ENCODE measurements at places on chromosomes 11 and 22.

- no peak overlapping the region for H3K27ac ChIP-seq
- H3K36me3 ChIP-seq, result no peaks in the 10 kb centered on the region
- H3K27me3 ChIP-seq, result no peaks in the 10 kb centered on the region
- no peaks in the 10 kb centered on the region for H3K4me1 ChIP-seq
These were observed 16.6 kb downstream of the OR10D3 start for GRCh38 chr11:124199702-124200101.

DNA sequence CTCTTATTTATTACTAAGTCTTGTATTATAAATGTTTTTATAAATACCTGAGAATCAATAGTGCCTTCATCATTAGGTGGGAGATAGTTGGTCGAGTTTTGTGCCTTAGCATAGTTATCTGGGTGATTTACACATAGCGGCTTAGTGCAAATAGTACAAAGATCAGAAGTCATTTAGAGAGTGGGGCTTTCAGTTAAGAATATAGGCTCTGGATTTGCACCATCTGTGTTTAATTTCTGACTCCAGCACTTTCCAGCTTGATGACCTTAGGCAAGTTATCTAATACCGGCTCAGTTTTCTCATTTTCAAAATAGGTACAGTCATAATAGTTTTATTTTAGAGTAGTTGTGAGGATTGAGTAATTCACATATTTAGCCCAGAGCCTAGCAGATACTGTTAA is 26.4 kb downstream of the PDE3B start:
- H3K36me3 ChIP-seq, result no peaks in the 10 kb centered on the region
- H3K4me1 ChIP-seq, result no peaks in the 10 kb centered on the region
- H3K27ac ChIP-seq, result no peak overlapping the region
- H3K27me3 ChIP-seq, result no peaks in the 10 kb centered on the region
- DNase-seq, result no peak

DNA sequence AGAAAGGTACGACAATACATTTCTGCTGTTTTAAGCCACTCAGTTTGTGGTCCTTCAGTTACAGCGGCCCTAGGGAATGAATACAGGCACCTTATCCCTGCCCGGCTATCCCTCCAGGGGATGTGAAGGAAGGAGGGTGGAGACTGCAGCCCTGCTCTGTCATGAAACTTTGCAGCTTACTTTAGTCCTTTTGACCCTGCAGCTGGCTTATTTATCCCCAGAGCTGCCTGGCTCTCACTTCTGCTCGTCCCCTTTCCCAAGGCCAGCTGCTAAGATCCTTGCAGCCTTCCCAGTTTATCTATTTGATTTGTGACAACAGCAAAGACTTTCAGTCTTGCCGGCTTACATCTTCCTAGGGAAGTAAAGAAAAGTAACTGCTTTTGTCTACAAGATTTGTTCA is 55.2 kb downstream of the SC5D start:
- H3K27me3 ChIP-seq, result no peaks in the 10 kb centered on the region
- no peaks in the 10 kb centered on the region for H3K36me3 ChIP-seq
- no peak overlapping the region for H3K4me3 ChIP-seq
- no peak for DNase-seq
- peaks cover 11% of the 10 kb centered on the region for H3K4me1 ChIP-seq

GRCh38 chr11:73400293-73400692 is 24.1 kb downstream of the RELT start:
- H3K36me3 ChIP-seq, result no peaks in the 10 kb centered on the region
- H3K4me3 ChIP-seq, result no peak overlapping the region
- H3K27me3 ChIP-seq, result no peaks in the 10 kb centered on the region
- no peak for DNase-seq
- no peak overlapping the region for H3K27ac ChIP-seq
- H3K4me1 ChIP-seq, result no peaks in the 10 kb centered on the region

GRCh38 chr22:35070451-35071093 is 4.6 kb downstream of the ISX start:
- no peaks in the 10 kb centered on the region for H3K27me3 ChIP-seq
- no peaks in the 10 kb centered on the region for H3K36me3 ChIP-seq
- no peaks in the 10 kb centered on the region for H3K4me1 ChIP-seq
- no peak overlapping the region for H3K27ac ChIP-seq
- no peak overlapping the region for H3K4me3 ChIP-seq

DNA sequence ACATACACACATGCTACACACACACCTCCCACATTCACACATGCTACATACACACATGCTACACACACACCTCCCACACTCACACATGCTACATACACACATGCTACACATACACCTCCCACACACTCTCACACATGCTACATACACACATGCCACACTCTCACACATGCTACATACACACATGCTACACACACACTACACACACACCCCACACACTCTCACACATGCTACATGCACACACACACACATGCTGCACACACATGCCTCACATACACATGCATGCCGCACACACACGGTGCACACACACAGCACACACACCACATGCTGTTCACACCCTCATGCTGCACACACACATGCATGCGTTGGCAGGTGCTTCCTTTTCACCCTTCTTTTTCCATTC is 495.4 kb downstream of the NTM start:
- H3K4me3 ChIP-seq, result no peak overlapping the region
- no peaks in the 10 kb centered on the region for H3K27me3 ChIP-seq
- DNase-seq, result no peak
- H3K36me3 ChIP-seq, result no peaks in the 10 kb centered on the region
- H3K4me1 ChIP-seq, result no peaks in the 10 kb centered on the region
- no peak overlapping the region for H3K27ac ChIP-seq

DNA sequence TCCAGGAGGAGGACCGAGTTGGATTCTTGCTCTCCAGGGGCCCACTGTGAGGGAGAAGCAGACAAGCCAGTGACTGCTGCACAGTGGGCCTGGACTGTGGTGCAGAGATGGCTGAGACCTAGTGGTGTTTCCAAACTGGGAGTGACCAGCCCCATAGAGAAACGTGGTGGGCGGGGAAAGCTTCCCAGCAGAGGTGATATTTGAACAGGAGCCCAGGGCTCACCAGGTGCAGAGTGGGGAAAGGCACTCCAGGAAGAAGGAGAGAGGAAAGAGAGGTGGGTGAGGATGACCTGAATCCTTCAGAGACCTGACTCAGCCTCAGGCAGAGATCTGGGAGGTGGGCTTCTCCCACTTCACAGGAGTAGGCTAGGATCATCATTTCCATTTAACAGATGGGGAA is 52.1 kb upstream of the RASD2 start:
- no peaks in the 10 kb centered on the region for H3K4me1 ChIP-seq
- no peak overlapping the region for H3K27ac ChIP-seq
- DNase-seq, result no peak

DNA sequence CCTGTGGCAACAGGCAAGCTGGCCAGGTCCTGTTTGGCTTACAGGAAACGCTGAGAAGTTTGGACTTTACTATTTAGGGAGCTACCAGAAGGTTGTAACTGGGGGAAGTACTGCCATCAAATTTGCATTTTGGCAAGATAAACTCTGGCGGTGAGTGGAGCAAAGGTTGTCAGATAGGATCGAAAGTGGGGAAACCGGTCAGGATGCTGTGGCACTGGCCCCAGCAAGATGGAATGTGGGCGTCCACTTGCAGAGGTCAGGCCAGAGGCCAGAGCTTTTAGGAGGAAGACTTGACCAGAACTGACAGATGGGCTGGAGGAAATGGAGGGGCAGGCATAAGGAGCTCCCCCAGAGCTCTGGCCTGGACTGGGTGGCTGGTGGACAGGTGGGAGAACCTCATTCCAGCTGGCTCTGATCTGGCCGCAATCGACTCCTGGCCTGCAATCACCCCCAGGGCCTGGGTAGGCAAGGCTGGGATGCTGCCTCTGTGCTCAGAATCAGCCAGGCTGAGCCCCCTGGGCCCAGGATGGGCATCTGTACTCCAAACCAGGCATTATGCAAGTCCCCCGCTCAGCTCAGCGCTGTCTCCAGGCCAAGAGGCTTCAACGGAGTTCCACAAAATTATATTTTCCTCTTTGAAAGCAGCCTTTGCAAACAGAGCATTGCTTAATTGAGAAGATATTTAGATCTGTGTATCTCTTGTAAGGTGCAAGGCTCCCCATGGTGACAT is 178.3 kb upstream of the NECTIN1 start:
- DNase-seq, result no peak
- no peaks in the 10 kb centered on the region for H3K27me3 ChIP-seq
- no peaks in the 10 kb centered on the region for H3K4me1 ChIP-seq
- no peaks in the 10 kb centered on the region for H3K36me3 ChIP-seq

DNA sequence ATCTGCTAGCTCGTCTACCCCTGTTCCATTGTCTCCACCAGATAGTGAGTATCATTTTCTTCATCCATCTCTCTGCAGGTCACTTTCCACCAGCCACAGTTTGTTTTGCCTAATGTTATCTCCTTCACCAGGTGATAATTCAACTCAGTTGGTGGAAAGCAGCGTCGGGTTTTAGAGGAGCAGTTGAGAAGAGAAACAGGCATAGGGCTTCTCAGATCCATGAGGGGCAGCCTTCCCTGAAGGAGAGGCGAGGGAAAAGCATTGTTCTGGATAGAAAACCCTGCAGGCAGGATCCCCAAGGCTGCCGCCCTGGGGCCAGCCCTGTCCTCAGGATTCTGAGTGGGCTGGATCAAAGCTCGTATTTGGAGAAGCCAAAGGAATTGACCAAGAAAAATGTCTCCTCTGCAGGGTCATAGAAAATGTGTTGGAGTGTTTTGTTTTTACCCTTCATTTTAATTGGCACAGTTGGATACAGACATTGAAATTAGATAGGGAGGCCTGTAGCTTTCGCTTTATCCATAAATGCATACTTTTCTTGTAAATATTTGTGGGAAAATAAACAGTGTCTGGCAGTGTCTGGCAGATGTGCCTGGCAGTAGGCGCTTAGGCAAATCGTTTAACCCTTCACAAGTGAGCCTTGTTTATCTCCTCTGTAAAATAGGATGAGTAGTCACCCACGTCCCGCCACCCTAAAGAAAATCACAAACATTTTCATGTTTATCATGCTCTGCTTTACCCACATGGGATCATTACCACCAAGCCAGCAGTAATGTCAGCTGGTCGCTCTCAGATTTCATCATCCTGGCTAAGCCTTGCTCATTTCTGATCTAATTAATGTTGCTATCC is 73.4 kb upstream of the TTC12 start:
- H3K4me1 ChIP-seq, result peaks cover 11% of the 10 kb centered on the region
- H3K36me3 ChIP-seq, result no peaks in the 10 kb centered on the region
- H3K27me3 ChIP-seq, result no peaks in the 10 kb centered on the region
- H3K4me3 ChIP-seq, result no peak overlapping the region
